ENCODE measurements at places on chromosomes 13 and 19.

- no peak for DNase-seq
These were observed 5.9 kb downstream of the CPT1C start for GRCh38 chr19:49696865-49697264.

DNA sequence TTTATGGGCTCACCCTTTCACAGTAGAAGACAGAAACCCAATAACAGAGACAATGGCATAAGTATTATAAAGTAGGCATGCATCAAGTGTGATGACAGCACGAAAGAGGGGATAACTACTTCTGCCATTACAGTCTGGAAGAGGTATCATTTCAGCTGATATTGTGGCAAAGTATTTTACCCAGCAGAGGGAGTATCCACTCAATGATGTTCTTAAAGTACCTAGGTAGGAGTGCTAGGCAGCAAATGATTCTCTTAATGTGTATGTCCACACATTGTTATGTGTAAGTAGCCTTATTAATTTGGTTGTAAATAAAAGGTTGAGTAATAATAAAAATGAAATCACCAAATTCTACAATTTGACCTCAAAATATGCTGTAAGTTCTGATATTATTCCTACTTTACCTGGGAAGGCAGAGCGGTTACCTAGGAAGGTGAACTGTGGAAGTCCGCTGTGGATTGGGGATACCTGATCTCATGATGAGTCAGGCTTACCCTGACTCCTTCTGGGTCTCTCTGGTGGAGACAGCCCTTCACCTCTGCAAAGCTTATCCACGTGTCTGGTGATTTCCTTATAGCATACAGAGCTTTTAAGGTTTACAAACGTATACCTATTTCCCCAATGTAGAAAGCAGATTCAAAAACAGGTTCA, 4.1 kb upstream of the UBAC2 start:
- DNase-seq = peak; percentile 68

DNA sequence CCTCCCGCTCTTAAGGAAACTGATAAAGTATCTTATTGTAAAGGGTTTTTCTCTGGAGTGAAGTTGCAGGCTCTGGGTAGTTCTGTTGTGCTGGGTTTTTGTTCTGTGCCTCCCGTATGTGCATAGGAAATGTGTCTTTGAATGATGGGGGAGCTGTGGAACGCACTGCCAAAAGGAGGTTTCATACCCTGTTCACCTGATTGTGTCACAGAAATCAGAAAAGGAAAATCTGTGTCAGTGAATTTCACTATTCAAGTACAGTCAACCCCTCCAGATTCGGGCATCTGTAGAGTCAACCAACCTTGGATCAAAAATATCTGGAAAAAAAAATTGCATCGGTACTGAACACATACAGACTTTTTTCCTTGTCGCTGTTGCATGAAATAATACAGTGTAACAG, 127.8 kb downstream of the MRPL57 start:
- DNase-seq = no peak

- DNase-seq = no peak
These were observed 17.9 kb upstream of the C13orf46 start for GRCh38 chr13:113991676-113992179.

- DNase-seq = no peak
These were observed 20.3 kb downstream of the ZC3H4 start for GRCh38 chr19:47093254-47093653.

- DNase-seq = no peak
These were observed 466.6 kb downstream of the SLITRK6 start for GRCh38 chr13:85332615-85333014.

DNA sequence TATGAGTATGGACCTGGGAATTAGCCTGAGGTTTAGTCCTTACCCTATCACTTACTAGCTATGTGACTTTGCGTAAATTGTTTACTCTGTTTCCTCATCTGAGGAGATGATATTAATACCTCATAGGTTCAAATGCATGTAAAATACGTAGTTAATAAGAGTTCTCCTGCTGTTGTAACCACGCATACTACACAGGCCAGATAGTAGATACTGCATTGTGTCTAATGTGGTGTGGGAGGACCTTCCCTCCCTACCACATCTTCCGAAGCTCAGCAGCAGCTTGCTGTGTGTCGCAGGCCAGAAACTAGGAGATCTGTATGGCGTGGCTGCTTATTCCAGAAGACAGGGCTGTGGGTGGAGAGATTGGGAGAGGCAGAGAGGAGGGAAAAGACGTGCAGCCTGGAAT, 23.0 kb downstream of the GTF2F2 start:
- no peak for DNase-seq

DNA sequence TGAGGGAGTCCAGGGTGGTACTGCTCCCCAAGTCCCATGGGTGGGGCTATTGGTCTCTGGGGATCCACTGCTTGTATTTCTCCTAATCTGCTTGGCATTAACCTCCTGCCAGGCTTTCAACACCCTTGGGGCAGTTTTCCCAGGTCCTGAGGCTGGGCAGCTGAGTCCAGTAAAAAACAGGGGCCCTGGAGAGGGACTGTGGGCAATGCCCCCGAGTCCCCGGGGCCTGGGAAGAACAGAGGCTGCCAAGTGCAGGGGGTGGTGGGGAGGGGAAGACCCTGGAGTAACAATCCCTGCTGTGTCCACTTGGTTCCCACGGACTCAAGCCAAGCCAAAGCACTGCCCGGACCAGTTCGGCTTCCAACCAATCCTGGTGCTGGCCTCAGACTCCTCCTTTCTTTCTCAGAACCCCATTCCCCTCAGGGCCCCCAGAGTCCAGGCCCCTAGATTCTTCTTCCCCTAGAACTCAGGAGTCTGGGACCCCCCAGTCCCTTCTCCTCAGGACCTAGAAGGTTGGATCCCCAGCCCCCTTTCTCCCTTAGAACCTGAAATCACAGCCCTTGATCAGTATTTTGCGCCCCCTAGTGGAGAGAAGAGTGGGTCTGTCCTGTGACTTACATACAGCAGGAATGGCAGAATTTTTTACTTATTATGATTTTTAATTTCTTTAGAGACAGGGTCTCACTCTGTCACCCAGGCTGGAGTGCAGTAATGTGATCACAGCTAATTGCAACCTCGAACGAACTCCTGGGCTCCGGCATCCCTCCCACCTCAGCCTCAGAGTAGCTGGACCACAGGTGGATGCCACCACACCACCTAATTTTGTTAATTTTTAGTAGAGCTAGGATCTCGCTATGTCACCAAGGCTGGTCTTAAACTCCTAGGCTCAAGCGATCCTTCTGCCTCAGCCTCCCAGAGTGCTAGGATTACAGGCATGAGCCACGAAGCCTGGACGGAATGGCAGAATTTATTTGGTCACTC, 3.7 kb upstream of the CLPTM1 start:
- peak; percentile 84 for DNase-seq

GRCh38 chr13:75762955-75763354, 126.8 kb downstream of the LMO7 start:
- no peak for DNase-seq

DNA sequence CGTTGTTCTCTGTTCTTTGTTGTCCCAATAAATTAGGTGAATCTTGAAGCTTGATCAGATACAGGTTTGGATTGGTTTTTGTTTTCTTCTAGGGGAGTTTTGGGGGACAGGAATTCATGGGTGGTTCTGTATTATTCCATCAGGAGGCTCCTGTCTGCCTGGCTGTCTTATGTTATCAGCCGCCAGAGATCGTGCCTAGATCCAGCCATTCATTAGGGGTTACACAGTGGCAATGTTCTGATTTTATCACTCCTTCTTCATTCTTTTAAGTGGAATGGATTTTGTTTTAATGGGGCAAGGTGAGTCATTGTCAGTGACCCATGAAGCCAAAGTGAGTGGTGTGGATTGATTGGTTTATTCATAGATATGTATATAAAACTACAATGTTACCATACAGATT, 71.9 kb downstream of the CHST8 start:
- DNase-seq = no peak

GRCh38 chr13:41117869-41118268, 14.7 kb downstream of the KBTBD6 start:
- DNase-seq = no peak

DNA sequence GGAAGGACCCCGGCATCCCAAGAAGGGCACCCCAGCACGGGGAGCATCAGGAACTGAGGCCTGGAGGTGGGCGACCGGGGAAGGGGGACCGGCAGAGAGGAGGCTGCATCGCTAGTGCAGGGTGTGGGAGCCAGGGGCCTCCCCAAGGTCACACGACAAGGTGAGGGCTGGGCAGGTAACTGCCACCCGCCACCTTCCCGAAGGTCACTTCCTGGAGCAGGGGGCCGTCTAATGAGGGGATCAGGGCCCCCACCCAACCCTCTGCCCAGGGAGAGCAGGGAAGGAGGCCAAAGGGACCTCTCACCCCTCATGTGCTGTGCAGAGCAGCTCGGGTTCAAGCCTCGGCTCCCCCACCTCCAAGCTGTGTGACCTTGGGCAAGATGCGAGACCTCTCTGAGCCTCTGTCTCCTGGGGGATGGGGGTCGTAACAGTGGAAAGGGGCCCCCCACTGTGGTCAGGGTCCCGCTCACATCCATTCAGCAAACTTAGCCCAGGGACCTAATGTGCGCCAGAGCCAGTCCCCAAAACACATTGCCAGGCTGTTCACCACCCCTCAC, 6.0 kb downstream of the ZBTB7A start:
- no peak for DNase-seq

DNA sequence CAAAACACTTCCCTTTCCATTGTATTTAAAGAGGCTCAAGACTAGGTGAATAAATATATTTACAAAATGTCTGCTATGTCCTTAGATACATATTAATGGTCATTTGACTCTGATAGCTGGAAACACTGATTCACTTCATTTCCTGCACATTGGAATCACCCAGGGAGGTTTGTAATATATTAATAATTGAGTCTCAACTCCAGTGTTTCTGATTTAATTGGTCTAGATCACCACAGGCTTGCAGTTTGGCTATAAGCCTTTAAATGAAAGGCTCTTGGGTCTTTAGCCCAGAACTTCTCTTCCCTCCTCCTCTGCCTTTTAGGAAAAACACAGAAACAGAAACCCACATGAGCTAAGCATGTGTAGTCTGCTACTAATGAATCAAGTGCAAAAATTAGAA, 378.0 kb downstream of the TBC1D4 start:
- no peak for DNase-seq

GRCh38 chr13:35727881-35728280, 251.4 kb upstream of the MAB21L1 start:
- no peak for DNase-seq

DNA sequence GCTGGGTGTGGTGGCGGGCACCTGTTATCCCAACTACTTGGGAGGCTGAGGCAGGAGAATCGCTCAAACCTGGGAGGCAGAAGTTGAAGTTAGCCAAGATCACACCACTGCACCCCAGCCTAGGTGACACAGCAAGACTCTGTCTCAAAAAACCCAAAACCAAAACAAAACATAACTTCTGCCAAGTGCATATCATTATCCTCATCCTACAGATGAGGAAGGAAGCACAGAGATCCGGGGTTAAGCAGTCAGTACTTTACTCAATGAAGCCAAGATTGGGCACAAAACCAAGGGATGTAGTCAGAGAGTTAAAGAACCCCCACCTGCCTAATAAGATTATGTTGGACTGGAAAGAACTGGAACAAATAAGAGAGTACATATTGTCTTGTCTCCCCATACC, 5.5 kb upstream of the TMTC4 start:
- no peak for DNase-seq

DNA sequence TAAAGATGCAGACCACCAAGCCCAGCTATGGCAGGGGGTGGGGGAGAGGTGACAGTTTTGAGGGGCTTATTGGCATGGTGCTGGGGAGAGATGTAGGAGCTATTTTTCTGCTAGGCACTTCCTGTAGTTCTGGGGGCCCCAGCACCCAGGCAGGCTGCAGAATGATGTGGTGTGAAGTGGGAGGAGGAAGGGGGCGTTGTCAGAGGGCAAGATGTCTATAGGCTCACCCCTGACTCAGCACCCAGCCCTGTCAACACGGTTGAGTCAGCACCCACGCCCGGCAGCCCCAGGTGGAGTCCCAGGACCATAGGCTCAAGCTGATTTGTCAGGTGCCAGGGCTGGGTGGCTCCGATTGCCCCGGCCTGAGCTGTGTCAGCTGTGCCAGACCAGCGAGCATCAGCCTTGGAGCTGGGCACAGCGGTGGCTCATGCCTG, 5.8 kb downstream of the KLF2 start:
- DNase-seq = peak; percentile 95

DNA sequence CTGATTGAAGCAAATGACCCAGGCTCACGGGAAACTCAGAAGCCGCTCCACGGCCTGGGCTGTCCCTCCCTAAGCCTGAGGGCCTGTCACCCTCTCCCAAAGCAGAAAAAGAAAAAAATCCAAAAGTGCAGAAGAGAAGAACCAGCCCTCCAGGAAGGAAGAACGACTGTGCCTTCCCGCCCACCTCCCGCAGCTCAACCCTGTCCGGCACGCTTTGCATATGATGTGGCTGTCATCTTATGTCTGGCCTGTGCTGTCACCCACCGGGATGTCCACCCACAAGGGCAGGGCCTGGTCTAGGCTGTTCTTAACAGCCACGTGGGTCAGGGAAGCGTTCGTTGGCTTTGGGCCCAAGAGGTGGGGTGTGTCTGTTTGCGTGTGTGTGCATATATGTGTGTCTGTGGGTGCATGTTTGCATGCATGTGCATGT, 13.7 kb downstream of the ZBTB7A start:
- DNase-seq = no peak

GRCh38 chr13:38685974-38686576, 802 bp upstream of the FREM2 start:
- DNase-seq = no peak

- no peak for DNase-seq
These were observed 2.7 kb upstream of the RASA3 start for GRCh38 chr13:114134944-114135610.

DNA sequence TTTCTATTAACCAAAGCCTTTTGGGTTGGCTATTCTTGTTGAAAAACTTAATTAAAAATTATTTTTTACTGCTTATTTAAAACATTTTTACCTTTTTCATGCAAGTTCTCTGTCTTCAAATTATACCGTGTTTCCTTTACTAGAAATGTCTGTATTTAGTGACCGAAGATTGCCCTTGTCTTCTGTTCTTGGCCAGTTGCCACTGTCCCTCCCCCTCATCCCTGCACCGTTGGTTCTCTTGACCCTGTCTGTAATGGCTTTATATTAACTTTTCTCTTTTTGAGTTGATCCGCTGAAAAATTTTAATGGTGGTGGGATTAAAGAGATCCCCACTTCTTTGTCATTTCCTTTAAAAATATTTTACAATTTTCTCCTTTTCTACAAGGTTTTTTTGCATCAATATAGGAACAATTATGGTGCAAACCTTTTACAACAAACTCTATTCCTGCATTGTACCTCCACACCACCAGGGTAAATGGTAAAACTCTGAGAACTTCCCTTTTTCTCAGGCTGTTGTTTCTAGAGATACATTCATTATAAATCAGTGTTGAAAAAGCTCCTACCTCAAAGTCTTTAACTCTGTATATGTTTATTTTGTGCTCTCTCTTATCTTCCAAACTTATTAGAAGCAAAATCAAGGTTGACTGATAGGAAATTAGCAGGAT, 12.9 kb upstream of the RNF113B start:
- no peak for DNase-seq

Measured in CD4-positive, alpha-beta T cell treated with Interferon alpha-2 for 1 hour (primary cell).